ENCODE measurements at places on chromosomes 5 and 9.

GRCh38 chr9:109455391-109455790 is 42.7 kb downstream of the PTPN3 start:
- DNase-seq: no peak

DNA sequence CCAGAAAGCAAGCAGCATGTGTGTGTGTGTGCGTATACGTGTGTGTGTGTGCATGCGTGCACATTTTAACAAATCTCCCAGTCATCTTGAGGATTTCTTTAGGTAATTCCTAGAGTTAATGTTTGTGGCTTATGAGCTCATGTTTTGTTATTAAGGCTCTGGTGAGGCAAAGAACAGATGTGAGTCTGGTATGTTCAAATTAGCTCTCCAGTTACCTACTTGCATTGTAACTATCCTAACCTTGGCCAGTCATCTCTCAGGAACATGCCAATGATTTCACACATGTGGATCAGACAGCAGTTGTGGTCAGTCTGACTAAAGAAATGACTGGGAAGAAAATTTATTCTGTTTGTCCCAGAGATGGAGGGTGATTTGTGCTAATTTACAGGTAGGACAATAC is 163.1 kb downstream of the IZUMO3 start:
- no peak for DNase-seq

DNA sequence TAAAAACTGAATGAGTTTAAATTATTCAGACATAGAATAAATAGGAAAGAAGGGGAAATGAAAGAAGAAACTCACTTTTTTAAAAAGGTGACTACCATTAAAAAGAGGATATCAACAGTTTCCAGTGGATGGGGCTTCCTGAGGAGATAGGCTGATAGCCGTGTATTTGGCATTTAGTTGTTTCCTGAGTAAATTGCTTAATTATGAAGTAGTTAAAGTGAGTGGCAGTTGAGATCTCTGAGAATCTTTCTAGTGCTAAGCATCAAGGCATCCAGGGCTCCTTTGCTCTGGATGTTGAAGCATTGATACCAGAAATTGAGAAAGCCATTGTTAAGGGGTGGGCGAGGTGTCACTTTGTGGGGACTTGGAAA is 2.7 kb downstream of the TNFAIP8 start:
- DNase-seq: no peak

DNA sequence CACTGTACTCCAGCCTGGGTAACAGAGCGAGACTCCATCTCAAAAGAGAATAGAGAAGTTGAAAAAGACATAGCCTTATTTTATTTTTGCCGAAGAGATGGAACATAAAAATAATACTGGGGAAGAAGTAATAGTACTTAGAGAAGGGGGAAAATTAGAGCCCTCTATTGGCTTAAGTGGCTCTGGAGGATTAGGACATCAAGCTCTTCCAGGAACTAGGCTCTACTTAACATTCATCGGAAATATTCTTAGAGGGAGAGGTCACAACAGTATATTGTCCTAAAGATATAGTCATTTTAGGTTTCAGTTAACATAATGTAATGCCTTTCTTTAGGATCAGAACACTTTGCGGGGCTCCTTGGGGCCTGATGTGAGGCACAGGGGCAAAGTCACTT is 86.0 kb upstream of the PLPP1 start:
- DNase-seq: no peak

- DNase-seq: no peak
These were observed 70.4 kb upstream of the DAP start for GRCh38 chr5:10831419-10831818.

- DNase-seq: no peak
These were observed 12.3 kb upstream of the OBP2A start for GRCh38 chr9:135533674-135534073.

DNA sequence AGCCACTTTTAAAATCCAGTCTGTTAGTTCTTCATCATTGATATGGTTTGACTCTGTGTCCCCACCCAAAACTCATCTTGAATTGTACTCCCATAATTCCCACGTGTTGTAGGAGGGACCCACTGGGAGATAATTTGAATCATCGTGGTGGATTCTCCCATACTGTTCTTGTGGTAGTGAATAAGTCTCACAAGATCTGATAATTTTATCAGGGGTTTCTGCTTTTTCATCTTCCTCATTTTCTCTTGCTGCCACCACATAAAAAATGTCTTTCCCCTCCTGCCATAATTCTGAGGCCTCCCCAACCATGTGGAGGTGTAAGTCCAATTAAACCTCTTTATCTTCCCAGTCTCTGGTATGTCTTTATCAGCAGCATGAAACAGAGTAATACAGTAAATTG is 26.9 kb upstream of the SH3TC2 start:
- DNase-seq: no peak

- no peak for DNase-seq
These were observed 4.2 kb upstream of the HAVCR2 start for GRCh38 chr5:157113002-157113401.

- no peak for DNase-seq
These were observed 15.8 kb upstream of the HACD4 start for GRCh38 chr9:21047281-21047691.

DNA sequence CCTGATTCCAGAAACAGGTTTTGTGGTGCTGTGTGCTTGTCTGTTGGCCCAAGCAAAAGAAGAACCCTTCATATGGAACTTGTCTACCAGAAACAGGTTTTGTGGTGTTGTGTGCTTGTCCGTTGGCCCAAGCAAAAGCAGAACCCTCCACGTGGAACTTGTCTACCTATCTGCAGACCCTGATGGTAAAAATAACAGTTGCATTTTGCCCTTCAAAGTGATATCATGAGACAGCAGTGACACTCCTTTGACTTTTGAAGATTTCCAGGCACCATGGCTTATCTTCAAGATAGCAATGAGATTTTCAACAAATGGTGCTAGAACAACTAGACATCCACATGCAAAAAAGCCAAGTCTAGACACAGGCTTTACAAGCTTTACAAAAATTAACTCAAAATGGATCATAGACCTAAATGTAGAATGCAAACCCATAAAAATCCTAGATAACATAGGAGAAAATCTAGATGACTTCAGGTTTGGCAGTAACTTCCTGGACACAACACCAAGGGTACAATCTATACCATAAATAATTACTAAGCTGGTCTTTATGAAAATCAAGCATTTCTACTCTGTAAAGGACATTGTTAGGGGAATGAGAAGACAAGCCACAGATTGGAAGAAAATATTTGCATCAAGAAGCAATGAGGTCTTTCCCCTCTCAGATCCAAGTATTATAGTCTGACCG is 16.8 kb downstream of the MACROH2A1 start:
- DNase-seq: no peak

DNA sequence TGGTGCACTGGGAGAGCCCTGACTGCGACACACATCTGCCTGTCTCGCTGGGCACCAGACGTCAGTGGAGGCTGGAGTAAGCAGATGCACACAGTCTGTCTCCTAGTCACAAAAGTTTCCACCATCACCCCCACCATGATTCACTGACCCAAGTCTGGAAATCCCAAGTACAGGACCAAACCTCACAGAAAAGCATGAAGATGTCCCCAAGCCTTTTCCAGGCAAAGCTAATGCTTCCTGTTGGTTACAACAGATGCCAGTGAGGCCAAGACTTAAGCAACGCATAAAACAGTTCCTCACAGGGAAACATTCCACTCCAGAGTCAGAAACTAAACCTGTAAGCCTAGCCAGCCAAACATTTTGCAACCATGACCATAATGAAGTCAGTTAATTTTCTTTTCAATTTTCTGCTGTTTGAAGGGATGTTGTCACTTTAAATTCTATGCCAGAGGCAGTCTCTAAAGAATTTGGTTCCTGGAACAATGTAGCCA is 259.3 kb upstream of the SLC30A5 start:
- no peak for DNase-seq

DNA sequence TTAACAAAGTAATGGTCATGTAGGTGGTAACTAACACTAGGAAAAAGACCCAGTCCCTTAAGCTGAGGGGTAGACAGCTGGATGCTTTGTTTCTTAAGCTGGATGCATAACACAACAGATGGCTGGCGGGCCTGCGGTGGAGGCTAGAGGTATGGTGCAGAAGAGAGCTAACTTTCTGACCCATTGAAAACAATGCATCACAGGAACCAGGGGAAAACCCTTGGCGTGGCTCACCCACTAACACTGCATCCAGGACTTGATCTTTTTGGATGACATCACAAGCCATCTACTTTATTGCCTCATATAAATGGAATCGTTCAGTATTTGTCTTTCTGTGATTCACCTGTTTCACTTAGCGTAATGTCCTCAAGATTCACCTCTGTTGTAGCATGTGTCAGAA is 138.7 kb downstream of the AUH start:
- no peak for DNase-seq

- DNase-seq: no peak
These were observed 209.5 kb upstream of the MVB12B start for GRCh38 chr9:126117158-126117425.

DNA sequence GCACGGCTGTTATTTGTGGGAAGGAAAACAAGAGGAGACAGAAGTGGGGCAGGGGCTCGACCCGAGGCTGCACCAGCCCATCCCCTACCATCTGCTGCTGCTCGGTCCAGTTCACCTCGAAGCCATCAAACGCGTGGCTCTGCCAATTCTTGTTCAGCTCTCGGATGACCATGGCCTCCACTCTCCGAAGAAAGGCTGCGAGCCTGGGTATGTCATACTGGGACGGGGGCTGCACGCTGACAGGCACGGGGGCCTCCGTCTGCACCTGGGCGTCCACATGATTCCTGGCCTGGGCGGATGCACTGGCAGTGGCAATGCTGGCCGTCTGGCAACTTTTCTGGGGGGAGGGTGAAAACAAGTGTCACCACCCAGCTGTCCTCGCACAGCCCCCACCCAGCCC is 16.0 kb downstream of the DYNC2I2 start:
- no peak for DNase-seq

- DNase-seq: no peak
These were observed 78.5 kb upstream of the TBC1D2 start for GRCh38 chr9:98333703-98334582.

DNA sequence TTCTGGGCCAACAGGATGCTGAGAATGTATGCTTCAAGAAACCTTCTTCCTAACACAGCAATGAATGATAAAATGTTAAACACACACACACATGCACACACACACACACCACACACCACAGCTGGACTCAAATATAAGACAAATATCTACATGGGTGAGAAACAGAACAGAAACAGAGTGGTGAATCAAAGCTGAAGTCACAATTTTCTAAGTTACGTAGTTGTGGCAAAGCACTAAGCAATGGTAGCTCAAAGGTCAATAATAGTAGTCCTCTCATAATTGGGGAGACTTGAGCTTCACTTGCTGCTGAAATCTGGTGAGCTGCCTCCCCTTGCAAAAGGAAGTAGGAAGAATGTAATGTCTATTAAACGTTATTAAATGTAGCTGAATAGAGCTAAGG is 33.7 kb upstream of the ITGA1 start:
- no peak for DNase-seq

DNA sequence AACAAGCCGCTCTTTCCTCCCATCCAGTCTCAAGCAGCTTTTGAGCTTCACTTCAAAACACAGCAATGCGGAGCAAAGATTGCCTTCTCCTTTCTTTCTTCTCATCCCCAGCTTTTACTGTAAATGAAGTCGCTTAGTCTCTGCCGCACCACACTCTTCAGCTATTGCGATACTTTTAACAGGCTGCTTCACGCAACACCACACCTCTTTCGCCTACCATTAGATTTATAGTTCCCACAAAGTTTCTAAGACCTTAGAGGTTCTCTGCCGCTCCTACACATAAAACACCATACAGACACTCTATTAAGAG is 711 bp downstream of the PGGT1B start:
- DNase-seq: peak; percentile 1
